NCI-H187 (cell line): ENCODE measurements at places on chromosomes 16 and 17.
A peak's percentile ranks its signal among the peaks of the same experiment; 100 is the strongest.

DNA sequence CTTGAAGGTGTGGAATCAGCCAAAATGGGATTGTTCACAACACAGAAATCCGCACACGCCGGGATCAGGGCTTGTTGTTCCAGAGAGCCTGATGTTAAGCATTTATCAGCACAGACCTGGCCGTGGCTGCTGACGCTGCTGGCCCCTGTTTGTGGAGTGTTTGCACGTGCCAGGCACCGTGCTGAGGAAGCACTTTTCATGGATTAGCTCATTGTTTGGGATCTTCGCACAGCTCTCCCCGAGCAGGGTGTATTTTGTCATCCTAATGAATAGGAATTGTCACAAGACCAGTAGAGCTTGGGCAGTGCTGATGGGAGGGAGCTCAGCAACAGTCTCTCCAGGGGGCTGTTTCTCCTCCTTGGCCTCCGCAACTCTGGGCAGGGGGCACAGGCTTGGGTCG lies 160.4 kb upstream of the PLCG2 start:
- DNase-seq = no peak

- no peak for DNase-seq
These were observed 1.5 kb downstream of the MINK1 start for GRCh38 chr17:4834681-4835020.

DNA sequence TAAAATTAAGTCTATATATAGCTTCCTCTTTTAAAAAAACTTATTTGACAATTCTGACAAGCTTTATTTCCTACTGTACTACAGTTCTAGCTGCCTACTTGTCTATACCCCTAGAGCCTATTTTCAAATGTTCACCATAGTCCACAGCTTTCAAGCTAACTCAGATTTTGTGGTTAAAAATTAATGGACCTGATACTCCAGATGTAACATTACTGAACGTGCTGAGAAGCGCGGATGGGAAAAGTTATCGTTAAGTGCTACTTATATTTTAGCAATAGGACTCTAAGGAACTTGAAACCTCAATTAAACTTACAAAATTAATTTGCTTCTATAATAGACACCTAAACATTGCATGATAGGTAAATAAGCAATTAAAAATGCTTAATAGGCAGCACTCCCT lies 31.2 kb downstream of the GNA13 start:
- DNase-seq = no peak

GRCh38 chr17:72826602-72827001 lies 265.9 kb downstream of the SLC39A11 start:
- DNase-seq = no peak

GRCh38 chr17:55699181-55699860 lies 23.3 kb downstream of the TMEM100 start:
- DNase-seq = peak; percentile 10

DNA sequence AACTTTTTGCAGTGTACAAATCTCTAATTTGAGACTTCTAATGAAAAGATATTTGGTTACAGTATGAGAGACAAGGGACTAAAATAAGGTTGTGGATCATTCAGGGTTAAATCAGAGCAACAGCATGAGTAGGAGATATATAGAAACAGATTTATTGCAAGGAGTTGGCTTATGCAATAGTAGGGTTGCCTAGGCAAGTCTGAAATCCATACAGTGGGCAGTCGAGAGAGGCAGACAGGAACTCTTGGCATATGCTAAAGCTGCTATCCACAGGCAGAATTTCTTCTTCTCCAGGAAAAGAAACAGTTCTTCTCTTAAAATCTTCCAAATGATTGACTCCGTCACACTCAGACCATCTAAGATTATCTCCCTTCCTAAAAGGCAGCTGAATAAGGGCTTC lies 500.8 kb downstream of the MAF start:
- no peak for DNase-seq

GRCh38 chr16:12252616-12253015 lies 276.1 kb downstream of the SNX29 start:
- no peak for DNase-seq
